T-cell (primary cell): ENCODE measurements at places on chromosomes 16 and 17.

DNA sequence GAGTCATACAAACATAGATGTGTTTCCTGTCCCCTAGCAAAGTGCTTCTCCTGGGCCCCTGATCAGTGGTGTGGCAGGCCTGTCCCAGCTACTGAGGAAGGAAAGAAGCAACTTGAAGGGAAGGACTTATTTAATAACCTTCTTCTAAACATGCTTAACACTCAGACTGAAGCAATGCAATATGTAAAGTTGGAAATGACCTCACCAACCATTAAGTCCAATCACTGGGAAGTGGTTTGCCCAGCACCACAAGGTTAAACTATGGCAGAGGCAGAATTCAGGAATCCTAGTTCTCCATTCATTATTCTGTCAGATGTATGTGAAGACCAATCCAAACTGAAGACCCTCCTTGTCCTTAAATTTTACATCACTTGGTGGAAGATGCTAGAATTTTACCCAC is 39.1 kb downstream of the CENPV start:
- no peak for DNase-seq

- DNase-seq: no peak
Measured at GRCh38 chr17:44842748-44843147, 4.9 kb upstream of the HIGD1B start.

- no peak for DNase-seq
Measured at GRCh38 chr17:9705745-9706144, 60.4 kb downstream of the USP43 start.

DNA sequence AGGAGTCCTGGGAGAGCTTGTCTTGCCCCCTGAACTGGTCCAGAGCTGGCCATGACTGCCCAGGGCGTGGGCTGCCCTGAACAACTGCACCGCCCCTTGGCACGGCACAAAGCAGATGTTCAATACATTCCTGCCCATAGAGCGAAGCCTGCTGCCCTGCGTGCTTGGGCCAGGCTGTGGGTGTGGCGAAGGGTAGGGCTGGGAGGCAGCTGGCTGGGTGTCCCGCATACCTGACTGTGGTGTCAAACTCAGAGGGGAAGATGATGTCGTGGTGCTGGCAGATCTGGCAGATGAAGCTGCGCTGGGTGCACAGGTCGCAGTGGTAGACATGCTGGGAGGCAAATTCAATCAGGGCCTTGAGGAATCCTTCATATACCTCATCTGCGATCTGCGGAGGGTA is 124.2 kb upstream of the SMURF2 start:
- no peak for DNase-seq

- DNase-seq: no peak
Measured at GRCh38 chr16:48113001-48113400, 42.8 kb downstream of the ABCC12 start.

DNA sequence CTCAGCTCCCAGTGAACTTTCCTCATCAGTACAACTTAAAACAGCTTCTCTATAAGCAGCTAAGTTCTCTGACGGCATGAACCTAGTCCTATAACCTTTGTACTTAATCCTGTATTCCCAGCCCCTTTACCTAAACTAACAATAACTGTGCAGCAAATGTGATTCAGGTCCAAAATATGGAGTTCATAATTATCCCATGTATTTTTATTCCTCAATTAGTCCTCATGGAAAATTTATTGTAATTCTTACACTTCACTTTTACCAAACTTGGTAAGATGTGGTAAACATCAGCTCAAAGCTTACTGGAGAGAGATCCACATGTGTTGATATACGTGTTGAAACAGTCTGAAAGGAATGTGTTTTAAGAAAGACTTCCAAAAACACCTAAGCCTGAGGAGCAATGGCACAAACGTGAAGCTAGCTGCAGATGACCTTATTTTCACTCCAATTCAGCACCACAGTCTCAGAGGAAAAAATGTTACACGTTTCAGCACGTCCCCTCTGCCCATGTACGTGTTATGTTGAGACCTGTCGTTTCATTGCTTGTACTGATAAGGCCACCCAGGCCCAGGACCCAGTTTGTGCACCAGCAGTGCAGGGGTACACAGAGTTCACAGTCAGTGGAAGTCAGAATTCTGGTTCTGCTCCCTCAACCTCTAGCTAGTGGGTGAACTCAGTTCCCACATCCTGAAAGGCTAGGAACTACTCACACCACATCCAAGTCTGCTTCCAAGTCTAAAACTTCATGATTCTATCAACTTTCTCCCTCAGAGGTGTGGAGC is 7.1 kb downstream of the USP31 start:
- DNase-seq: no peak

DNA sequence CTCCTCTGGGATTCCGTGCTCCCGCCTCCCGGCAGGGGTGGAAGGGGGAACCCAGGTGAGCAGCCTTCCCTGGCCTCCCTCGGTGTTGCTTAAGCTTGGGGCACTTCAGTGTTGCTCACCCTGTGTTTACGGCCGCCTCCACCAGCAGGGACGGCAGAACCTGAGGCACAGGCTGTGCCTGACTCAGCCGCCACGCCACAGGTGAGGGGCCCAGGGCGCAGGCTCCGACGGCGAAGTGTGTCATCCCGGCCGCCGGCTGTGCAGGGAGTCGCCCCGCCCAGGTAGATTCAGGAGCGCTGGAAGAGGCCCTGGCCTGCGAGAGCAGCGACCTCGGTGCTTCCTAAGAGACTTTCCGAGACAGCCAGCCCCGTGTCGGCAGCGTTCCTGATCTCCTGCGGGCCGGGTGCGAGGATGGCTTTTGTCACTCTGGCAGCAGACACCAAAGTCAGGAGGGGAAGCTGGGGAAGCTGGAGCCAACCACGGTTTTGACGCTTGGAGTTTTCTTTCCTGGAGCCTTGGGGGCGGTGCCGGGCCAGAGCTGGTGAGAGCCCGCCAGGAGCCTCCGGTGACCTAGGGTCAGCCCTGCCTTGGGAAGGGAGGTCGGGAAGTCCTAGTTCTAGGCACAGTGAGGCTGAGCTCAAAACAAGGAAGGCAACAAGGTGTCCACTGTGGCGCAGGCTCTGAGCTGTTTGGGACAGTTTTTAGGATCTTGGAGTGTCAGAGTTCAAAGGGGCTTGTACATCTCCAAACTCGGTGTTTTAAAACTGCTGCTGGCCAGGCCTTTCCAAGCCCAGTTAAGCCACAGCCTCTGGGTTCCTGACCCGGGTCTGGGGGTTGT is 2.1 kb downstream of the GSE1 start:
- DNase-seq: no peak

DNA sequence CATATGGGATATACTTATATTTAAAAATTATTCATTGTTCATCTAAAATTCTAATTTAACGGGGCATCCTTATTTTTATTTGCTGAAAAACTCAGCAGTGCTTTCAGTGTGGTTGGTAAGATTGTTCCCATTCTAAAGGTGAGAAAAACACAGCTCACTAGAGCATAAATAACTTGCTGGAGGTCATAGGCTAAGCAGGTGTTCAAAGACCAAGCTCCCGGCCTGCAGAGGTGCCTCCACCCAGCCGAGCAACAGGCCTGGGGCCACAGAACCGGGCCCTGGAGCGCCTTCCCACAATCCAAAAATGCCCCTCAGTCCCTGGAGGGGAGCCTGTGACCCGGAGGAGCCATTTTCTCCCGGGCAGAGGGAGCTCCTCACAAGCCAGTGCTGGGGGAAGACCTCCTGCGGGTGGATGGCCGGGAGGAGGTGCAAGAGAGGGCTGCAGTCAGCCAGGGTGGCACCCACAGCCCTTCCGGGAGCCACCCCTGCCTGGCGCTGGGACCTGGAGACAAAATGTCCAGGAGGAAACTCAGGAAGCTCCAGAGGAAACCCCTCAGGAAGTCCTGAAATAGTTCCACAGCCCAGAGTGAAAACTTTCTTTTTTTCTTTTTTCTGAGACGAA is 14.7 kb downstream of the ABR start:
- DNase-seq: no peak

DNA sequence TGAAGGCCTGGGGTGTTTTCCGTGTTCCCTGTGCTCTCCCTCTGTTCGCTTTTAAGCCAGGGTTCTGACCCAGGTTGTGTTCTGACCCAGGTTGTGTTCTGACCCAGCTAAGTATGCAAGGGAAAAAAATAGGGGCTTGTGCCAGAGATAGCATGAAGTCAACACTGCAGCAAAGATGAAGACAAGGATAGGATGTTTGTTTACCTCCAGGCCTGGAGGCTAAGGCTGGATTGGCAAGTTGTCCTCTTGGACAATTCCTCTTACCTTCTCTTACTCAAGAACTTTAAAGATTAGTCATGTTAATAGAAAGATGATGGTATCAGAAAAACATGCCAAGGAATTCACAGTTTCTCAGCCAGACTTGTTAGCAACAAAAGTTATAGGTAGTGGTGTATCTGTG is 19.4 kb downstream of the LYRM9 start:
- DNase-seq: no peak

GRCh38 chr16:14205666-14206065 is 134.5 kb downstream of the MRTFB start:
- no peak for DNase-seq

DNA sequence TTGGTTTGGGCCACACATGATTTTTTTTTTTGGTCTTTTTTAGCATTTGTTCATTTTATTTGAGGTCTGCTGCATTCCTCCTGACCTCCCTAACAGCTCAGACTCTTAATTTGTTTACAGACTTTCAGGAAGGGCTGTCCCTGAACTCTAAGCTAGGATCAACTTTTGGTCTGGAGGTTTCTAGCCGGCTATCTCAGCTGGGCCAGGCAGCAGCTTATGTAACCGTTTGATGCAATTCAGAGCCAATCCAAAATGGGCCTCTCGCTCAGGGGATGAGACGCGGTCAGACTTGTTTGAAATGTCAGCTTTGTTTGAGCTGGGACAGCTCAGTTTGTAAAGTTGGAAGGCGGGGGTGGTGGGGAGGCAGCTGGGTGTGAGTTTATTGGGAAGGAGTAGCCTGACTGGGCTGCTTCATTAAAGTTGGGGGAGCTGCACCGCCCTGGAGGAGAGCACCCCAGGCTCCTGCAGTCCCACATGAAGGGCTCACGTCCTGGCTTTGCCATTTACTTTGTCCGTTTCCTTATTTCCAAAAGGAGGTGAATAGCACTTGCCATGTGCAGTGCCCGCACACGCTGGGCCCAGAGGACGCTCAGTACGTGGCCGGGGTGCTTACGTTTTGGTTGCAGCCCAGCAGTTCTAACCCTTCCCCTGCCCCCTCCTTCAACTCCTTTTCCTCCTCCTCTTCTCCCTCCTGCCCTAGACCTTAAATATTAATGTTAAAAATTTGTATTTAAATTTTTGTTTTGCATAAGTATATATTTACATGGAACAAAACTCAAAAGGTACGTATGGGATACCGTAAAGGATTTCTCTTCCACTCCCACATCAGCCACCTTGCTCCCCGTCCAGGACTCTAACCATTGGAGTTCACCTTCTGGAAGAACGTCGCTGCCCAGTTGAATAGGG is 121.2 kb downstream of the SNX29 start:
- DNase-seq: no peak

DNA sequence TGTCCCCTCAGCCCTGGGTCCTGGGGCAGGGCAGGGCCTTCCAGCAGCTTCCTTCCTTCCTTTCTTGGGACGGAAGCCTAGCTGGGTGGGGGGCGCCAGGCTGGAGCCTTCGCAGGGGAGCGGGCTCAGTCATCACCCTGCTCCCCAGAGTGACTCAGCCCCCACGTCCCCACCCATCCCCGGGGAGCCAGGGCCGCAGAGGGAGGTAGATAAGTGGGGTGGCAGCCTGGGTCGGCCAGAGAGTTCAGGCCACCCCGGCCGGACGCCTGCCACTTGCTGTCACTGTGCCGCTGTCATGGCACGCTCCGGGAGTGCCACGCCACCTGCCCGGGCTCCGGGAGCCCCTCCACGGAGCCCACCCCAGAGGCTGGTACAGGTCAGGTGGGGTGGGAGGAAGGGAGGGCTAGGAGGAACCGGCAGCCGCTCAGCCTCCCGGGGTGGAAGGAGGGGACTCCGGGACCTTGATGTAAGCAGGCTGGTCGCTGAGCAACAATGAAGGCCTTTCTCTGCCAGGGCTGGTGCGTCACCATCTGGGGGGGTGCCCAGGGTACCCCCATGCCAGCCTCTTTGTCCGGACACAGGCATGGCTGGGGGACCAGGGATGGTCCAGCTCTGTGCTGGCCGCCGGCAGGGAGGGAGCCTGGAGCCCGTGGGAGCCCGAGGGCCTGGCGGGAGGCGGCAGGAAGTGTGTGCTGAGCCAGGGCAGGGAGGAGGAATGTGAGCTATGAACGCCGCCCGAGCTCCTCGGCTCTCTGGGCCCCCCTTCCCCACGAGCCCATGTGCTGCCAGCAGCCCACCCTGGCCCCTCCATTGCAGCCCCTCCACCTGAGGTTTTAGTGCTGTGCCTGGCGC is 6.6 kb downstream of the NHERF2 start:
- DNase-seq: no peak

GRCh38 chr16:10206865-10207264 is 24.6 kb upstream of the GRIN2A start:
- DNase-seq: no peak

DNA sequence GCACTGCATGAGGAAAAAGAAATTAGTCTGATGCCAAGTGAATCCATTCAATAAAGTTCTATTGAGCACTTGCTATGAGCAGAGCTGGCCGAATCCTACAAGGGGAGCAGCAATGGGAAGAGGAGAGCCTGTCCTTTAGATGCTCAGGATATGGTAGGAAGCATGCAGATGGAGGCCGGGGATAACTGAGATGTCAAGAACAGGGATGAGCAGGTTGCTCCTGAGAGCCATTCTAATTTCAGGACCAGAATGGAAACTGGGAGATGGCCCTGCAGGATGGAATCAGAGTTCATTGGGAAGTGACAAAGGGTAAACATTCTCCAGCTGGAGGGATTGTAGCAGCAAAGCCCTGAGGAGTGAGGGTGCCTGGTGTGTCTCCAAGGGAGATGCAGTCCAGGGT is 88.0 kb downstream of the CBLN1 start:
- no peak for DNase-seq

- DNase-seq: no peak
Measured at GRCh38 chr16:81394966-81395655, 49.5 kb upstream of the CMIP start.

DNA sequence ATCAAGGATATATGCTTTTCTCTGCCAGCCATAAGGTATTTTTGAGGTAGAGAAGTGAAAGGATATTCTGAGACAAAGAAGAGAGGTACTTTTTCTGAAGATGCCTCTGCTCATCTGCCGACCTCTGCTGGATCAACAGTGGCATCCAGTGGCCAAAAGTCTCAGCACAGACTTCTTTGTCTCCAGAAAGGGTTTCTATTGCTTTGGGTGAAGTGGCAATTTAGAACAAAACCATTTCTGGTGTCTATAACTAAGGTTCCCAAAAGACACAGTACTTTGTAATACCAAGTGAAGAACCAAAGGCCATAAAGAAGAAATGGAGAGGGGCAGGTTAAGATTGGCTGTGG is 155.2 kb upstream of the C17orf78 start:
- DNase-seq: no peak

DNA sequence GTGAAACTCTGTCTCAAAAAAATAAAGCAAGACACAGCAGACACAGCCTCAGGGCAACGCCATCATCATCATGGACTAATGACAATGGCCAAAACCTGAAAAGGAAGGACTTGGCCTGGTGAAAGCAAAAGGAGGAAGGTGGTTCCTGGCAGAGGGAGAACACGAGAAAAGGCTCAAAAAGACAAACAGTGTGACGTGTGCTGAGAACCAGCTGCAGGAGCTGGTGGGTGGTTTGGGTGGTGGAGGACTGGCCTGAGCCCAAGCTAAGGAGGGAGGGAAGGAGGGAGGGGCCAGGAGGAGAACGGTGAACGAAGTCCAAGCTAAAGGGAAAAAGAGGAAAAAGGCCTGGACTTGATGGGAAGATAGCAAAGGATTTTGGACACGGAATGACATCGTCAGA is 85.1 kb downstream of the SLC39A11 start:
- DNase-seq: no peak
